ENCODE measurements at places on chromosomes 2 and 18.

GRCh38 chr2:98346311-98347236, at the start of gene CNGA3:
TSS of gene CNGA3 (plus strand) at chr2:98346456. CDS start at chr2:98369976, 23,520 bp downstream.
- DNase-seq = no peak

DNA sequence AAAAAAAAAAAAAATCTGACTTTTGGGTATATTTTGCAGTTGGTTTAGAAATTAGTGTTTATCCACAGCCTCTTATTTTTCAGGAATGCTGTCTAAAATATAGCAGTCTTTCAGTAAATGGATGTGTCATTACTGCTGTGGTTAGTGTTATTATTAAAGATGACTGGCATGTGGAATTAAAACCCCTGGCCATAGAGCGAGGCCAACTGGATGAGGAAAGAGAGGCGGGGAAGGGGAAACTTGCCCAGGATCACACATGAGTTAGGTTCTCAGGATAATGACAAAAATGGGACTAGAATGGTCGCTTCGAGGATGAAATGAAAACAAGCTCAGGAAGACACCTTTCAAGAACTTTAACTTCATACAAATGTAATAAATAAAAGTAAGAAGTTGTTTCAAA, 57.4 kb upstream of the APCDD1 start:
- no peak for DNase-seq

DNA sequence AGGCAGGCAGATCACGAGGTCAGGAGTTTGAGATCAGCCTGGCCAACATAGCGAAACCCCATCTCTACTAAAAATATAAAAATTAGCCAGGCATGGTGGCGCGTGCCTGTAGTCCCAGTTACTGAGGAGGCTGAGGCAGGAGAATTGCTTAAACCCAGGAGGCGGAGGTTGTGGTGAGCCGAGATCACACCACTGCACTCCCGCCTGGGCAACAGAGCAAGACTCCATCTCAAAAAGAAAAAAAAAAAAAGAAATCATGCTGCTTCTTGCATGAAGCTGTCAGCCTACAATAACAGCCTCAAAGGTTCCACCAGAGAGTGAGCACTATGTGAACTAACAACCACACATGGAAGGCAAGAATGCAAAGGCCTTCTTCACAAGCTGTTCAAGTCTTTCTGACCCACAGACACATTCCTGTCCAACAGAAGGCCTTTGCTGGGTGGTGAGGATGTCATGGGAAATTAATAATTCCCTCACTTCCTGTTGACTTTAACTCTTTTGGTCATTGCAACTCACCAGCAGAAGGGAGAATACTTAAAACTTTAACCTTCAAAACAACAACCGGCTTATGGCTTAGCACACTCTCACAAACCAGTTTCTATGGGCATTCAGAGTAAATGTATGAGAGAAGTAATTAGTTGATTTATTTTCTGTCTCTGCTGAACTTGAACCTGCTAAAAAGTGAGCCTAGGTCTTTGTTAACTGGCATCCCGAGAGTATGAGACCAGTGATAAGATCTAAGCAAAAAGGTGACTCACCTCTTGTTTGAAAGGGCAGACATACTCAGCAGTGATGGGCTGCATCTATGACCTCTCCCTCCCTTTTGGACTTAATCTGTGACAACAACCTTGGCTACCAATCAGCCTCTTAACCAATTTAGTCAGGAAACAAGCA, 11.8 kb downstream of the PLEKHM3 start:
- DNase-seq = no peak

- no peak for DNase-seq
Measured at GRCh38 chr18:22814329-22814703, 118.8 kb upstream of the RBBP8 start.

DNA sequence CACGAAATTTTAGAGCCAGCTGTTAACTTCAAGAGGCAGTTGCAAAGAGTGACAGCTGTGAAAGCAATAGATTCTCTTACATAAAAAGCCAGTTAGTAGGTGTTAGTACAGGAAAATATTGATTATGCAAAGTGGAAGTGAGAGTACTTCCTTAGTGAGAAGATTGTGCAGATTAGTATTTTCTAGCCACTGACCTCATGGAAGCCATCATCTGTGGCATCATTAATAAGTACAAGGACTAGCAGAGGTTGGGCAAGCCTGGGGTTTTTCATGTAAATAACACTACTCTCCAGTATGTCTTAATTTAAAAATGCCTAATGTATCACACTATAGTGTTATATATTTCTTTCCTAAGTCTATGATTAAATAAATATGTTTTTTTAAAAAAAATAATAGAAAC, 166.2 kb upstream of the DTNA start:
- DNase-seq = no peak

DNA sequence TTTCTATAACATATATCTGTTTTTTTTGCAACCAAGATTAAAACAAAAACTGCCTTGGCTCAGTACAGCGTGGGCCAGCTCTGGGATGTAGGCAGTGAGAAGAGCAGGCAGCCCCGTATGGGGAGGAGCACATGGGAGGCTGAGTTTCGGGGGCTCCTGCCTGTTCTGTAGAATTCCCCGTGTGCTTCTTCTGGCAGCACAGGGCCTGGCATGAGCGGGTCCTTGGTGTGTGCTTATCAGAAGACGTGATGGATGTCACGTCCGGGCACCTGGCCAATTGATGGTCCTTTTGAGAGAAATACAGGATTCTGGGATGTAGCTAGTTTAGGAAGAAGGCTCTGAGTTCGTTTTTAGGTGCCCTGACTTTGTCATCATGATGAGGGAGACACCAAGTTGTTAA, 16.2 kb downstream of the IMPA2 start:
- no peak for DNase-seq

DNA sequence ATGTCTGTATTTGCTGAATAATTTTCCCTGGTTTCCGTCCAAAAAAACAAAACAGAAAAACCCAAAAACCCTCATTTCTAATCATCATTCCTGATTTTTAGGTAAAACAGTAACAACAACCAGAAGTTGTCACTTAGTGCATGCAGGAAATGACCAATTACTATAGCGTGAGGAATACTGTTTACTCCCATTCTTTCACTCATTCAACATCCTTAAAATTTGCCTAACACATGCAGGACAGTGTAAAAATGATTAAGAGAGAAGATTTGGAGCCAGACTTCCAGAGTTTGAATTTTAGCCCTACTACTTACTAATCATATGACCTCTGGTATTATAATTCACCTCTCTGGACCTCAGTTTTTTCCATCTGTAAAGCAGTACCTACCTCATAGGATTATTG, 83.1 kb downstream of the FIGN start:
- DNase-seq = no peak

GRCh38 chr2:96895746-96896651, 26.1 kb upstream of the SEMA4C start:
- no peak for DNase-seq

GRCh38 chr18:78998371-78999071, 18.9 kb downstream of the SALL3 start:
- no peak for DNase-seq

DNA sequence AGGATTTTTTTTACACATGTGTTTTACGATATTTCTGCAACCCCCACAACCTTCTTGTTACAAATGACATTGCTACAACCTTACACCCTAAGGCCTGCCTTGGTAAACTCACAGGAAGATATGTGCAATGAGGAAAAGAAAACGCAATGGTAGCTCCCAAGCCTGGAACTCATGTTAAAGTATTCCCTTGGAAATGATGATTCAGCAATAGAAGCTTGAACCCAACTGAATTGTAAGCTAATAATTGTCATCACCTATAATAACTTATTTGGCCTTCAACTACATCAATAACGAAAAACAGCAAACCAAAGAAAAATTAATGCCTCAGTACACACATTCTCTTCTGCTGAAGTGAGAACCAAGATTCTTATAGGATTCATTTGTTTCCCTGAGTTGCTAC, 491.0 kb downstream of the LRP1B start:
- DNase-seq = no peak

DNA sequence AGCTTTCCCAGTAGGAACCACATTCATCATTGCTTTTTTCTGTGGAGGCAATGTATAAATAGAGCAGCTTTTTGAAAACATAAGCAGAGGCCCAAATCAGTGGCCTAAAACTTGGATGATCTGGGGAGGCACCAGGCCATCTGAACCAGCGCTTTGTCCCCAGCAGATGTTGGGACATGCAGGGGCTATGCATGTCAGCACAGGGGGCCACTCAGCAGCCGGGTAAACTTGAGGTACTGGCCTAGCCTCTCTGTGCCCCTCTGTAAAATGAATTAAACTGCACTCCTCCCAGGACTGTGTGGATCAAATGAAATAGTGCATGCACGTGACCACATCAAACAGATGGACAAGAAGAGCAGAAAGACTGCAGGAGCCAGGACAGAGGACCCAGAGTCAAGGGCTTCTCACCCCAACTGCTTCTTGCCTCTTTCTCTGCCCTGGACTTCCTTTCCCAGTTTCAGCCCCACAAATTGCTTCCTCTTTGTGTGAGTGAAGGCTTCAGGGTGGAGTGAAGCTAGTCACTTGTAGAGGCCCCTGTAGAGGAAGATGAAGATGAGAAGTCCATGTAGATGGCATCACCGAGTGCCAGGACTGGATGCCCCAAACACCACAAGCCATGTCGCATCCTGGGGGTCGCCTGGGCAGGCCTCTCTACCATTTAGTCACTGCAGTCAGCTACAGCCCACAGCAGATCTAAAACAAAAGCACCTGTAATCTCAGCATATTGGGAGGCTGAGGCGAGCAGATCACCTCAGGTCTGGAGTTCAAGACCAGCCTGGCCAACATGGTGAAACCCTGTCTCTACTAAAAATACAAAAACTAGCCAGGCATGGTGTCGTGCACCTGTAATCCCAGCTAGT, 53.2 kb downstream of the IMPA2 start:
- no peak for DNase-seq

- DNase-seq = no peak
Measured at GRCh38 chr2:201220102-201220570, 37.2 kb downstream of the CASP10 start.

GRCh38 chr2:182228073-182228473, 198.8 kb downstream of the PDE1A start:
- no peak for DNase-seq

DNA sequence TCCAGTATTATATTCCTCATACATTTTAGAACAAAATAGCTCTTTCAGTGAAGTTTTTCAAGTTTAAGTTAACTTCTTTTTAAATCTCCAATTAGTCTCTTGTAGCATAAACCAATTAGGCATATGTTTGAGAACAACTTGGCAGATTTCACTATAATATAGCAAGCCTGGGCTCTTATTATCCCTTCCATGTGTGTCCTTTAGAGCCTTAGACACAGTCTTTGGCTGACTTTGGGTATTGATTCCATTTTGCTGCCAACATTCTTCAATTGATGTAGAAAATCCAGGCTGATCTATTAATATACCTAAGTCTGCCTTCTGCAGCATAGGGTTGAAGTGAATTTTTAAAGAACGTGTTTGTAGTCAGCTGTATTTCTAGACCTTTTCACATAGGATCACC, 179.1 kb upstream of the RPRM start:
- no peak for DNase-seq

DNA sequence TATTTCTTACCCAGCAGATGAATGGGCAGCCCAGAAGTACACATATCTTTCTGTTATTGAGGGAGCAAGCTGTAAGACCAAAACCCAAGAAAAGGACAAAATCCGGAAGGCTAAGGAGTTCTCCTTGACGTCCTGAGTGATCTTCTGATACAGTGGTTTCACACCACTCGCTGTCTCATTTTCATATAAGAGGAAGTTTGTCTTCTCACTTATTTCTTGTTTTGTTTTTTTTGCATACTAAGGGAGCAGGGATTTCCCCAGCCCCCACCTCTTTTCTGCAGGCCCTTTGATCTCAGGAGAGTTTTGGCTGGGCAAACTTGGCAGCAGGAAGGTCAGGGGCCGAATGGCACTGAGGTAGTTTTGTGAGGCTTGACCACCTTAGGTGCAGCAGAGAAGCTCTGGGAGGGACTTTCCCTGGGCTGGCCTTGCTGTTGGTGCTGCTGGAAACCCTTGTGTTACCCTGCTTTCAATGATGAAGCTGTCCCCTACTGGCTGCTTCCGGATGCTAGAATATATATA, 13.3 kb downstream of the CHRNA1 start:
- no peak for DNase-seq
